ENCODE measurements at places on chromosomes 1 and 21.
A peak's percentile ranks its signal among the peaks of the same experiment; 100 is the strongest.

DNA sequence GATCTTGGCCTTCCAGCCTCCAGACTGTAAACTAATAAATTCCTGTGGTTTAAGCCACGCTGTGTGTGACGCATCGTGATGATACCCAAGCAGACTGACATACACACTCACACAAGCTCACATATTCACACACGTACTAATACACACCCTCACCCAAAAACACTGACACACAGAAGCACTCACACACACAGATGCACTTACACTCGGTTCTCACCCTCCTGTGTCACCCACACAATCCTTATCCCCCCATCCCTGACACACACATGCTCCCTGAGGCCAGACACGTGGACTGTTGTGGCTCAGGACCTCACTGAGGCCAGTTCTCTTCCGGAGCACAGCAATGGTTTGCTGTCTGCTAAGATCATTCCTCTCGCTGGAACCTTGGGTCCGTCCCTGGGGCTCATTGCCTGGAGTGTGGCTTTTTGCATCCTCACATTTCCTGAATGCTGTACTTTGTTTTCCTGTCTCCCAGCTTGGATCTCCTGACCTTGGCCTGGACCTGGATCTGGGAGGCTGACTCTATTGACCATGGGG lies 76.9 kb upstream of the LYST start:
- DNase-seq, result no peak

DNA sequence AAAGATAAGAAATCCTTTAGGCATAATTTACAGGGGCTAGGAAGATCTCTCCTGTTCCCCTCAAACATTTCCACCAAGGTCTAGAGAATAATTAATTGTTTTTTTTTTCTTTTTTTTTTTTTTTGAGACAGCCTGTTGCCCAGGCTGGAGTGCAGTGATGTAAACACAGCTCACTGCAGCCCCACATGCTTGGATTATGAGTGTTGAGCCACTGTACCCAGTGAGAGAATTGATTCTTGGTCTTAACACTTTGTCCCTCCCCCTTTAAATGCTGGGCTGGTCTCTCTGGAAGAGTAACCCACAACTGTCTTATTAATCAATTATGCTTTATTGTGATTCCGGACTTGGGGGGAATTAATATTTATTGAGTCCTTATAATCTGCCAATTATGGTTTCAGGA lies 33.4 kb downstream of the ATF3 start:
- no peak for DNase-seq

- DNase-seq, result no peak
Observed at GRCh38 chr1:1670866-1671265, 12.1 kb upstream of the CDK11B start.

DNA sequence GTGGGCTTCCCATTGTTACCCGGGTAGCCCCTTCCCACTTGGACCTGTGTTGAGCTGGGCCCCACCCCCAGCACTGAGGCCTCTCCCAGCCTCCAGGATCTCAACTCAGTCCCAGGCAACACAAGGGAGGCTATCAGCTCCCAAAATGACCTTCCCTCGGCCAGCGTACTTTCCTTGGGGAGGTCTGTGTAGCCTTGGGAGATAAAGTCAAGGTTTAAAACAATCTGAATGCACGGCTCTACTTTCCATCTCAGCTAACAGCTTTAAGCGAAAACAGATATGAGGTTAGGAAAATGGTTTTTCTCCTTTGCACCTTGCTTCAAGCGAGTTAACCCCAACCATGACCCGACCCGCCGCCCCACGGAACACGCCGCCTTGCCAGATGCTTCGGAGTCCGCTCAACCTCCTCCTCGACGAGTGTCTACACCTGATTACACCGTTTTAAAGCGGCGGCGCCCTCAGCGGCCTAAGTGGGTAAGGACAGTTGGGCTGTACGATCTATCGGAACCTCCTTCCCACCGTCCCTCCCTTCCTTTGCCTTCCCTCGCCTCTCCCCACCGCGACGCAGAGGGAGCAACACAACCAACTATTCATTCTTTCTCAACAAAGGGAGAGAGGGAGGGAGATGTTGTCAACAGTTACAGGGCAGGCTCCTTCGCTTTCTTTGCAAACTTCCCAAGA lies 1.1 kb downstream of the BCAR3 start:
- DNase-seq, result peak; percentile 44

GRCh38 chr1:74526708-74527107 lies 14.3 kb upstream of the LRRC53 start:
- no peak for DNase-seq

DNA sequence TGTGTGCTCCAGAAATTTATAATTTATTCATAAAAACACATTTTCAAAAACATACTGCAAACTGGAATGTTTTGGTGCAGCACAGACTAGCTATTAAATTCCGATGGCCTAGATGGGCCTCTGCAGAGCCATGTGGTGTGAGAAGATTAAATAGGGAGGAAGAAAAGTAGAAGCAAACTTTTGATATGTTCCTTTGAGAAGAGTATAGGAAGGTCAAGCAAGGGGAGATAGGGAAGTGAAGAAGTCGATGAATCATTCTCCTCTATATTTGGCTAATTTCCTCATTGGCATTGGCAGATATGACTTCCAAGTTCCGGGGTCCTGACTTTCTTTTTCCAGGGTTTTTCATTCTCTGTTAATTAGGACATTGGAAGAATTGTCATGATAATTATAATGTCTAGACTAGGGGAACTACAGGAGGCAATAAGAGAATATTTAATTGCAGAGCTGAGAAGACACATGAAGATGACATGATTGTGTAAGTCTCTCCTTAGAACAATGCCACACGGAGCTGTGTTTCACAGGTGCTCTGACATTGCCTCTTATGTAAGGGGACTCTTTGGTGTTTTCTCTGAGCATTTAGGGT lies 19.3 kb upstream of the ZNF326 start:
- DNase-seq, result no peak

DNA sequence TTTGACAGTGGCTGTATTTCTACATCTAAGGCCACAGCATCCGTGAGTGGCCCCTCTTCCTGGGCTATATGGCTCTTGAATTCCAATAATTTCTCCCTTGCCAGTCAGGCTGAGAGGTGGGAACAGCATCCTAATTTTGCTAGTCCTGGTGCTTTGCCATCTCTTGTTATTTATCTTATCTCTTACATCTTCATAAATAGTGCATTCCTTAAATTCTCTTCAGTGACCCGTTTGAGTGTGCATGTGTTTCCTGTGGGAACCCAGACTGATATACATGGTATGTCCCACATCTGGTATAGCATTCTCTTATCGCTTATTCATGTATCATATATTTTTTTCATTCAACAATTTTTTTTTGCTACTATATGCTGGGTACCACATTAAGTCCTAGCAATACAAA lies 9.9 kb downstream of the S100A11 start:
- no peak for DNase-seq

GRCh38 chr1:3943123-3943431 lies 43.0 kb upstream of the C1orf174 start:
- DNase-seq, result no peak

DNA sequence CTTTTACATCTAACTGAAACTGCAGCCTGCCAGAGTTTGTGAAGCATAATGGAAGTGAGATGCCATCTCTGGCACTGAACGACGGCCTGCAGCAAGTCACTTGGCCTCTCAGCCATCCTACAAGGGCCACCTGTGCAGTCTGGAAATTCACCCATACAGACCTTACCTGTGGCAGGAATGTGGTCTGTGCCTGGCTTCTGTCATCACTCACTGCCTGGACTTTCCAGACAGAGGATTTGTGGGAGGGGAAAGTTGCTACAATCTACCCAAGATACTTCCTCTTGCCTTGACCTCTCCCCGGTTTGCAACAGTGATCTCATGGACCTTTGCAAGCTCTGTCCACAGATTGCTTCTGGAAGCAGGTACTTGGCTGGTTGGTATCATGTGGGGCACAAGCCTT lies 58.4 kb upstream of the ATP1B1 start:
- DNase-seq, result no peak

DNA sequence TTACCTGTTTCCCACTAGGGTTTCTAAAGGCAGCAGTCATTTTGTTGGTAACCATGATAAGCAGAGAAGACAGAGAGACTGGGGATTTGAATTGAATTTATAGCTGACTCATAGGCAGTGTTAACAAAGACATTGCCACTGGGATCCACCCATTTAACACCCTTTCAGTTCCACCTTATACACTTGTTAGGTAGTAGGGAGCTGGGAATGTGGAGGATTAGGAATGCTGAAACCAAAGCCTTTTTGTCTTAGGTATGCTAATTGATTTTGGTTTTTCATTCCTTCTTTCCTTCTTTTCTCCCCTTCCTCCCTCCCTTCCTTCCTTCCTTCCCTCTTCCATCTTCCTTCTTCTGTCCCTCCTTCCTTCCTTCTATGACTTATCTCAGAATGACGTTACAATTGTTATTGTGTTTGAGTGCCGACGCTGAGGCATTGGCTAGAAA lies 7.5 kb upstream of the EVI5 start:
- no peak for DNase-seq

- no peak for DNase-seq
Observed at GRCh38 chr1:64325856-64326255, 122.4 kb downstream of the UBE2U start.

GRCh38 chr1:207903767-207904166 lies 7.2 kb downstream of the CD34 start:
- no peak for DNase-seq

GRCh38 chr1:161200992-161201835 lies 953 bp upstream of the NDUFS2 start:
- DNase-seq, result no peak

GRCh38 chr1:116412898-116413297 lies 39.9 kb downstream of the ATP1A1 start:
- DNase-seq, result no peak

- no peak for DNase-seq
Observed at GRCh38 chr1:31795096-31795675, 20.6 kb downstream of the SPOCD1 start.

DNA sequence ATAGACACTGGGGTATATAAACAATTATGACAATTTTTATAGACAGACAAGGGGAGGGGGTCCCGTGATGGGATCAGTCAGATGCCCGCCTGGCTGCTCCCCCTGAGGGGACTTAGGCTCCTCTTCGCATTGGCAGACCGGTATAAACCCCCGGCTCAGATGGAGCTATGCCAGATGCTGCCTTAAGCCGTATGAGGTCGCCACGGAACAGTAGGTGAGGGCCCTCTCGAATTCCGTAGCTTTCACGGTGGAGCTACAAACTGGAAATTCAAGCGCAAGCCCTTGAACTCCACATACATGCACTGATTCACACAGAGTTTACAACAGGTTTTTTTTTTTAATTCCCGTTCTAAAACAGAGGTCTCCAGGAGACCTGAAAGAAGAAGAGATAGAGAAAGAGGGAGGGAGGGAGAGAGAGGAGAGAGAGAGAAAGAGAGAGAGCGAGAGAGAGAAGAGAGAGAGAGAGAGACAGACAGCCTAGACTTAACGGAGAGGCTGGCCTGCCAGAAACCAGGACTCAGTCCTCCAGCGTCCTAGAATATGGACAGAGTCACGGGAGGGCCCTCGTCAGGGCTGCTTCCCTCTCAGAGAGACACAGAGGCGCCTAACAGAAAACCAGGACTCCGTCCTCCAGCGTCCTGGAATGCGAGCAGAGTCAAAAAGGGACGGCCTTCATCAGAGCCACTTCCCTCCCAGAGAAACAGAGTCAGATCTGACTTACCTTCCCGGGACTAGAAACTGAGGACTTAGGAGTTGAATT lies 24.4 kb upstream of the TMEM54 start:
- DNase-seq, result peak; percentile 21

GRCh38 chr1:232551386-232551785 lies 78.5 kb downstream of the SIPA1L2 start:
- no peak for DNase-seq

DNA sequence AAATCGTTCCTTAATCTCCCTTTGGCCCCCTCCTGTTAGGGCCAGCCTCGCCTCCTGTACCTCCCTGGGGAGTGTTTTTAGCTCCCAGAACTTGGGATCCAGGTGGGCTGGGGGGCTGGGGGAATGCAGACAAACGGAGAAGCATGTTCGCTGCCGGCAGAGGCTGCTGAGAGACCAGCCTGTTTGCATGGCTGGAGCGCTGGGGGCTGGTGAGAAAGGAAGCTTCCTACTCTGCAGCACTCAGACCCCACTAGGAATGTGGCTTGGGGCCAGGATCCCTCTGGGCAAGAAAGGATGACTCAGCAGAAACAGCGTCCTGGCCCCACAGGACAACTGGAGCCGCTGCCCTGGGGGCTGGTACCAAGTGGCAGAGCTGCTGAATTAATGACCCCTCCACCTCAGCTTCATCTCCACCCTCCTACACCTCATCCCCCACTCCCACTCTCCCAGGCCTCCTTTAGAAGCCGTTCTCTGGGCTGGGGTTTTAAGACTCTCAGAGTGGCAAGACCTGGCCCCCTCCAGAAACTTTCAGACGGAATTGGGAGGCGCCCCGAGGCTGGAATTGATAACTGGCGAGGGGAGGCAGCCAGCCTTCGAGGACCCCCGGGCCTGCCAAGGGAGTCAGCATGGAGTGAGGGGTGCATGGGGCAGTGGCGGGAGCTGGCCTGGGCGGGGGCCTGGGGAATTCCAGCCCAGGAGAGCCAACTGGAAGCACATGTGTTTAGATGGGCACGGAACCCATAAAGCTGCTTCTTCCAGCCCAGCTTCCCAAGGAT lies 28.5 kb upstream of the EPS8L3 start:
- no peak for DNase-seq

DNA sequence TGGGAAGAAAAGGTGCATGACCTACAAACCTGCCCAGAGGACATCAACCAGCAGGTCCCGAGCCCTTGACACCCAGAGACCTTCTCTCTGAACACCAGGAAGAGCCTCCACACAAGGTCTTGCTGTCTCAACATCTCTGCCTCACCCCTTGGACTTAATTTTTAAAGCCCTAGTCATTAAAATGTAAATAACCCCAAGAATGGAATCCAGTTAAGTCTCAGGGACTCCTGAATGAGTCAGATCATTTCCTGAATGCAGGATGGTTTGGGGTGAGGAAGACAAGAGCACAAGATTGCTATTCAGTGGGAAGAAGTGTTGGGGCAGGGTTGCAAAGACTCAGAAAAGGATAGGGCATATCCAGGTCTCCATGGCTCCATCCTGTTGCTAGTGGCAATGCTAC lies 17.8 kb upstream of the GRIK3 start:
- DNase-seq, result no peak

DNA sequence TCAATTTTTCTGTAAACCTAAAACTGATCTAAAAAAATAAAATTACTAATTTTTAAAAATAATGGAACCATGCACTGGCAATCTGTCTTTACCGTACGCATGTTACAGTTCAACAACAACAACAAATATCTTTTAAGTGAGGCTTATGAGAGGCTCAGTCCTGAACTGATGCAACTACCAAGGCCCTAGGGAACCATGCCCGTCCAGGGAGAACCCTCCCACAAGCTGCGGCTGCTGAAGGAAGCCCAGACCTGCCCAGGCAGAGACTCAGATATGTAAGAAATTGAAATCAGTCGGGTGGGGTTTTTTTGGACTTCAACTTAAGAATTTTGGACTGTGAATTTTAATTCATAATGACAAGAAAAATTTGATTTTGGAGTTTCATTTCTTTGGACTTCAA lies 91.1 kb downstream of the NPHP4 start:
- no peak for DNase-seq

GRCh38 chr1:145708063-145708462 lies 895 bp upstream of the PDZK1 start:
- DNase-seq, result no peak

DNA sequence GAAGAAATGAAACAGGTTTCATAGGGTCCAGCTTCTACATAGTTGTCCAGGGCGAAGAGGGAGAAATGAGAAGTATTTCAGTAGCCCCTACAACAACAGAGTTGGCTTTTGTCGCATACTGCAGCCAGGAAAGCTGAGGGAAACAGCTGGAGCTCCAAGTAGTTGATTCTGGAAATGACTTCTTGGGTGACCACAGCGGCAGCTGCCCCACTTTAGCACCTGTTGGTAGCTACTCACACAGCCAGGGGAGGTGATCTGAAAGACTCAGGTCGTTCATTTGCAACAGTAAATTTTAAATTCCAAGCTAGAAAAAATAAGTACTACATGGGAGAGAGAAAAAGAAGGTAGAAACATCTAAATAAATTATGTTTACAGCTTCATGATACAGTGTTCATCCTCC lies 2.3 kb downstream of the TTC13 start:
- DNase-seq, result no peak
